ENCODE measurements at places on chromosomes 11 and 22. TPM values are rescaled to one million over a fixed set of nuclear protein-coding genes. Genes with fewer than 3 reads are reported as not detected.

Gene SPDYC
- not detected for polyA plus RNA-seq

GRCh38 chr11:30016588-30017363 lies at the start of gene KCNA4:
Gene KCNA4 (minus strand): TSS chr11:30017030. CDS start chr11:30012678, 4,352 bp downstream.
- DNase-seq: no peak

DNA sequence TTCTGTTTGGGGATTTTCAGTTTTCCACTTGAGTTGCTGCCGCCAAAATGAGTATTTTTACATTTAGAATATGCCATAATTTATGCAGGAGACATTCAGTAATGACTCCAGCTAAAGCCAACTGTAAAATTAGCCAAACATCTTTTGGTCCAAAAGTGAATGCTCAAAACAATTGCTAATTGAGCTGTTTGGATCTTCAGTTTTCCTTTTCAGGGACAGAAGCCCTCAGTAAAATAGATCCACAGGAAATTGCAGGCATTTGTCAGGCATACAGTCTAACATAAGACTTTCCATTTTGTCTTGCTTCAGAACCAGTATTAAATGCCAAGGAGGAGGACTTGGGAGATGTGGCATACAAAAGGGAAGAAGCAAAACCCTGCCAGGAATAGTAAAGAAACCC lies 524.8 kb upstream of the API5 start:
- no peak for DNase-seq

Gene PRG2
- 2.2 TPM for polyA plus RNA-seq

GRCh38 chr11:114762408-114762807 lies 84.1 kb downstream of the NXPE2 start:
- no peak for DNase-seq

DNA sequence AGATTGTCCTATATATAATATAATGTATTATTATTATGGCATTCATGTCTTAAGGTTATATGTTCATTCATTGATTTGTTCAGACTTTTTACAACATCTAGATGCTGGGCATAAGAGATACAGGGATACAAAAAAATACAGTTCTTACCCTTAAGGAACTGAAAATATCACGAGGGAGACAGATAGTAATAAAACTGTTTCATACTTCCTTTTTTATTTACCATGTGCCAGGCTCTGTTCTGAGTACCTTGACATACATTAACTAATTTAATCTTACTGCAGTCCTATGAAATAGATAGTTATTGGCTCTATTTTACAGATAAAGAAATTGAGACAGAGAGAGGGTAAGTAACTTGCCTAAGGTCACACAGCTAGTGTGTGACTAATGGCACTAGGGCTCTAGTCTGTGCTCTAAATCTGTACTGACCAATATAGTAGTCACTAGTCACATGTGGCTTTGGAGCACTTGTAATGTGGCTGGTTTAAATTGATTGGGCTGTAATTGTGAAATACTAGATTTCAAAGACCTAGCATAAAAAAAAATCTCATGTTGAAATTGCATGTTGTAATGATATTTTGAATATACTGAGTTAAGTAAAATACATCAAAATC lies 21.3 kb downstream of the TRIM44 start:
- DNase-seq: no peak

Gene SMC1B
- 0.19 TPM for polyA plus RNA-seq

GRCh38 chr22:31250740-31251600 lies 38.9 kb downstream of the LIMK2 start:
- no peak for DNase-seq

- DNase-seq: no peak
Measured at GRCh38 chr11:45983471-45983845, 61.0 kb downstream of the LARGE2 start.
